ENCODE measurements at places on chromosomes 5 and 9.

DNA sequence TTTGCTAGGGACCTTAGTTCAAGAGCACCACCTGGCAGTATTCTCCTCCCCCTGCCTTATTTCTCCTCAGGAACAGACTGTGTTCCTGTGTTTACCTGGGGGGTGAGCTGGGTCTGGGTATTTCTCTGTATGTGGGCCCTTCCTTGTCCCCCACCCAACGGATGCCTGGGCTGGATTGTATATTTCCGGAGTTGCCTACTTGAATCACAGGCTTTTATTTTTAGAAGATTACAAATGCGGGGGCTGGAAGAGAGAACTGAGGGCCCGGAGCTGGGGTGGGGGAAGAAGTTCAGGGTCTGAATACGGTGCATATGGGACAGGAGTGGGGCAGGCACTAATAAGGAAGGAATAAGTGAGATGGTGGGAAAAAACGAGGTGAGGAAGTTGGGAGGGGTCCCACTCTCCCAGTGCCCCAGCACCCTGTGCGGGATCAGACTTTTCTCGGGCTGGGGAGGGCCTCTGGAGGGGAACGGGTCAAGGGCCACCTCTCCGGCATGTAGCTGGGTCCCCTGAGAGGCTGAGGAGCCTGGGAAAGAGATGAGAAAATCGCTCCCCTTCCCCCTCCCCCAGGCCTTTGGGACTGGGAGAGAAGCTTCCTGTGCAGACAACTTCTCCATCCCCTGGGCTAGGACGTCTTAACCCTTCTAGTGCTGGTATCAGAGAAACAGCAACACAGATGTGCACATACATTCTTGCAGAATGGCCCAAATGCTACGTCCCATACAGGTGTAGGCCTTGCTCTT, 42.1 kb downstream of the PCDH1 start:
- no peak for DNase-seq

DNA sequence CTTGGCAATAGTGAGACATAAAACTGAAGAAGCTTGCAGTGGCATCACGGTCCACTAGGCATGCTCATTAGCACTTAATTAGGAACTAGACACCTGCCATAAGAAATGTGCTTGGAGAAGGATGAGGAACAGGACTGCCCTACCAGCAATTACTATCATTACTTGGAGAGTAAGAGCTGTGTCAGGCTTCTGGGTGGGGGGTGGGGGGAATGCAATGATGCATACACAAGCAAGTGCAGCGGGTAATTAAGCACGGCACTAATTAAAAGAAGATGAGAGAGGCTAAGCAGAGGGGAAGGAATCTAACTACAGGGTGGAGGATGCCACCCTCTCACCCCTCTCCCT, 53.1 kb downstream of the TLE1 start:
- DNase-seq, result no peak

- no peak for DNase-seq
Observed at GRCh38 chr5:137119321-137119720, 379.8 kb downstream of the SPOCK1 start.

DNA sequence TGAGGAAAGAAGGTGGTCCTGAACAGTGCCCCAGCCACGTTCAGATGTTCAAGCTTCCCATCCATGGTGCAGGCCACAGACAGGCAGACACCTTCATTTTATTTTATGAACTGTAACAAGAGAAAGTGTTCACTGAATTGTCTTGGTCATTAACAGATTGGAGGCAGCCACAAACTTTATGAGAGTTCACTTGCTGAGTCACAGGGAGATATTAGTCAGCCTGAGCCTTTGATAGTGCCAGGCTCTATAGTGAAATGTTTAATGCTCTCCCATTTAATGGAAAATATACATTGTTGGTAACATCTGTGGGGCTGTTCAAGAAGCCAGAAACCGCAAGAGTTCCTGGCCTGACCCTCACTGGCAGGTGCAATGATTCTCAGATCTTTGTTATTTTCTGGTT, 237.0 kb downstream of the TENT4A start:
- DNase-seq, result no peak

GRCh38 chr9:3893519-3893918, 367.7 kb upstream of the RFX3 start:
- DNase-seq, result no peak

GRCh38 chr5:141714542-141715310, 32.7 kb upstream of the ARAP3 start:
- no peak for DNase-seq
